ENCODE measurements at places on chromosomes 6 and 20.

GRCh38 chr6:82906489-82906888 lies 159.2 kb downstream of the UBE3D start:
- no peak for DNase-seq

- DNase-seq: no peak
These were observed 12.0 kb downstream of the LRRN4 start for GRCh38 chr20:6041808-6042265.

- no peak for DNase-seq
These were observed 80.8 kb upstream of the PHACTR1 start for GRCh38 chr6:12635813-12636212.

- no peak for DNase-seq
These were observed 59.5 kb upstream of the ARMH2 start for GRCh38 chr6:24858177-24858653.

- DNase-seq: no peak
These were observed 30.4 kb downstream of the SYNJ2 start for GRCh38 chr6:158011980-158012566.

GRCh38 chr6:158772851-158773371 lies 46.3 kb downstream of the EZR start:
- no peak for DNase-seq

DNA sequence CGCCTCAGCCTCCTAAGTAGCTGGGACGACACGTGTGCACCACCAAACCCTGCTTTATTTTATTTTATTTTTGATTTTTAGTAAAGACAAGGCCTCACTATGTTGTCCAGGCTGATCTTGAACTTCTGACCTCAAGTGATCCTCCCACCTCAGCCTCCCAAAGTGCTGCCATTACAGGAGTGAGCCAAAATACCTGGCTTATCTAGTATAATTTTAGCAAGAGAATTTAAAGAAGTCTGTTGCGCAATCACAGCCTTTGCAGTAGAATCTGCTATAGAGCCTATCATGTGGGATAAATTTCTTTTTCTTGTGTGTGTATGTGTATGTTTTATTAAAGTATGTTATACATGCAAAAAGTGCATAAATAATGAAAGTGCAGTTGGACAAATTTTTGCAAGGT lies 92.1 kb upstream of the ANKEF1 start:
- DNase-seq: no peak

- DNase-seq: no peak
These were observed 262.3 kb downstream of the ZNF217 start for GRCh38 chr20:53331151-53331973.

- DNase-seq: no peak
These were observed 57.9 kb upstream of the FOXO3 start for GRCh38 chr6:108502832-108503231.

GRCh38 chr6:155630085-155630484 lies 174.4 kb upstream of the NOX3 start:
- DNase-seq: no peak

GRCh38 chr6:125486881-125487280 lies 185.1 kb upstream of the HDDC2 start:
- DNase-seq: no peak

- DNase-seq: no peak
These were observed 100.2 kb downstream of the UST start for GRCh38 chr6:148846778-148847761.

- DNase-seq: peak; percentile 61
These were observed 8.2 kb upstream of the TBC1D7 start for GRCh38 chr6:13336553-13336952.

GRCh38 chr6:32970413-32971241 lies 2.2 kb downstream of the BRD2 start:
- peak; percentile 78 for DNase-seq

DNA sequence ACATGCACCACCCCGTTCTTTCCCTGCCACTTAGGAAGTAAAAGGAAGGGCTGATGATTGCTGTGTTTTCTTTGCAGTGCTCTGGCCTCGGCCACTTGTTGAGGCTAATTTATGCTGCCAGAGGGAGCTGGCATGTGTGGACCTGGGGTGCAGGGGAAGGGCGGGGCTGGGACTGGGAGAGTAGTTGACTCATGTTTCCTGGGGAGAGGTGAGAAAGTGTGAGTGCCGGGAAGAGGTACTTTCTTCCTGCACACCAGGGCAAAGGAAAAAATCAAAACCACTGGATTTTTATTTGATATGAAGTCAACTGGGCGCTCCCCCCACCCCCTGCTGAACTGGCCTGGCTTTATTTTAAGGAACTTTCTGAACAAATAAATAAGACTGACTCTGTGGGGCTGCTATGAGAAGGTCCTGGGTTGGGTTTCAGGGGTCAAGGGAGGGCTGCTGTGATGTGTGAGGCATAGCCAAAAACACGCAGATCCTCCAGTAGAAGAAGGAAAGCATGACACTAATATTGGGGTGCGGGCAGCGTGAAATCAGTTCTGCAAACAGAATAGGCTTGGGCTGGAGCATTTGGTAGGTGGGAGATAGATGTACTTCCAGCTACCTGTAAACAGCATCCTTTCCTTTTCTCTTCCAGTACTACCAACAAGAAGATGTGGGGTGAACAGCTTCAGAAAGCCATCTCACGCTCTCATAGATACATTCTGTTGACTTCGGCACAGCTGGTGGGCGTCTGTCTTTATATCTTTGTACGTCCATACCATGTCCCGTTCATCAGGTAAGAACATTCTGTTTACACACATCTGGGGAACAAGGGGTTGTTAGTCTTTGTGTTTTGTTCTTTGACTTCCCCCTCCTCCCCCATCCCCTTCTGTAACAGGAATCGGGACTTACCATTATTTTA lies 87.5 kb downstream of the SYNJ2 start:
- no peak for DNase-seq

GRCh38 chr6:37232430-37233017 lies 25.0 kb upstream of the TBC1D22B start:
- no peak for DNase-seq

GRCh38 chr20:24118441-24119175 lies 130.0 kb upstream of the GGTLC1 start:
- no peak for DNase-seq

DNA sequence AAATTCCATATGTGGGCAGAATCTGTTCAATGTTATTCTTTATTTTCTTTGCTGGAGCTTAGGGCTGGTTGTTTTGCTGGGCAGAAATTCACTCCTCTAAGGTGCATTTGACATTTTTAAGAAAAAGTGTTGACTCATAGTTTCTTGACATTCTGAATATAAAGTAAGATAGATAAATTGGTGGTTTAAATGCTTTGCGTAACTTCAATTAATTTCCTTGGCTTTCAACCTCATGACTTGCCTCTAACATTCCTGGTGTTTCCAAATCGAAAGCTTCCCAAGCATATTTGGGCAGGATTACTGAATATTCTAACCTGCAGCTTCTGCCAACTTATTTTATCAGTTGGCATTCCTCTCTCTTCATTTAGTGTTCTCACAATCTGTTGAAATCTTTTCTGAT lies 718.7 kb upstream of the ADGRB3 start:
- DNase-seq: no peak

DNA sequence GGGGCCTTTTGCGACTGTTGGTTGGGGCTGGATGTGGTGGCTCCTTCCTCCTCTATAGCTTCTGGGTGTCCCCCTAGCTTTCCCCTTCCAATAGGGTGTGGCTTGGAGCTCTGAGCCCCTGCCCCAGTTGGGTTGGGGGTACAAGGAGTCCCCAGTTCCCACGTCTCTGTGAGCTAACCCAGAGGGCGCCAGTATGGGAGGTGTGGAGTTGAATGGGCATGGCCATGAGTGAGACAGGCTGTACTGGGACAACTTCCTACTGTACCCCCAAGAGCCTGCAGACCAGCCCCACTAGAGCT lies 1.2 kb downstream of the C20orf204 start:
- no peak for DNase-seq

DNA sequence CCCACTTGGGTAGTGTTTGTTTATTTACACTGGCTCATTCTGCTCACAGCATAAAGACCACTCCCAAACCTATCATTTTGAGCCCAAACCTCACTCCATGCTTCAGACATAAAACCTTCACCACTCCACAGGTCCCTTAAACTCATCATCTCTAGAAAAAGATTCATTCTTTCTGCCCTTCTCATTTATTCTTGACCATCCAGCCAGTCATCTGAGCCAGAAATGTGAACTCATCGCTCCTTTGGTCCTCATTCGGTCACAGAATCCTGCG lies 12.4 kb downstream of the TPMT start:
- no peak for DNase-seq

GRCh38 chr6:105779110-105779509 lies 307.0 kb upstream of the PRDM1 start:
- DNase-seq: no peak

- no peak for DNase-seq
These were observed 58.9 kb upstream of the NAA20 start for GRCh38 chr20:19958219-19958618.

- peak; percentile 28 for DNase-seq
These were observed 16.1 kb upstream of the SLC17A3 start for GRCh38 chr6:25889877-25890853.

GRCh38 chr6:32462609-32463008 lies 22.9 kb downstream of the HLA-DRA start:
- DNase-seq: no peak

GRCh38 chr20:3105256-3106137 lies 21.0 kb upstream of the AVP start:
- DNase-seq: no peak

GRCh38 chr6:12008366-12009179 lies 3.5 kb upstream of the HIVEP1 start:
- peak; percentile 49 for DNase-seq

DNA sequence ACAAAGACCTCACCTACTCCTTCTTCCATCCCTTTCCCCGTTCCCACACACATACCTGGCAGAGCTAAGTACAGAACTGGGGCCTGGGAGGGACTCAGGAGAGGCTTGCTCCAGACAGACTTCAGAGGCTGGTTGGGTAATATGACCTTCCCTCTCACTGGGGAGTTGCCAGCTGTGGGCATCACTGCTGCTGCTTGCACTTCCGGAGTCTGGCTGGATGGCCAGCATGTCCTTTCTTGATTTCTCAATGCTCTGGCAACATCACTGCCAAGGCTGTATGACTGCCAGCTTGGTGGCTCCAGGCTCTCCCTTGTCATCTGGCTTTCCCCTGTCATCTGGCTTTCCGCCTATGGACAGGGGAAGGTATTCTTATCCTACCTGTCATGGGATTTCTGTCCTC lies 47.8 kb downstream of the CDH22 start:
- DNase-seq: no peak

DNA sequence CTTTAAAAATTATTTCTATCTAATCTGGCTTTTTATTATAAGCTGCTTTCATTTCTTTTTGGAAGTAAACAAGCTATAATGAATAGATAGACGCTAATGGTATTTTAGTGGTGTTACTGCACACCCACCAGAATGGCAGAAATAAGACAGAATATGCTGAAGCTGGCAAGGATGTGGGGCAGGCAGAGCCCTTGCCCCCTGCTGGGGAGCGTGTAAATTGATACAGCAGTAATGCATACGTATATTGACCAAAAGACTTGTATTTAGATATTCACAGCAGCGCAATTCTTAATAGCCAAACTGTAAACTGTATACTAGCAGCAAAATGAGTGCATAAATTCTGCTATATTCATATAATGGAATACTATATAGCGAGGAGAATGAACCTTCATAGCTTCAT lies 35.3 kb downstream of the TMEM181 start:
- no peak for DNase-seq

GRCh38 chr20:41738604-41739206 lies 120.5 kb upstream of the CHD6 start:
- peak; percentile 42 for DNase-seq

DNA sequence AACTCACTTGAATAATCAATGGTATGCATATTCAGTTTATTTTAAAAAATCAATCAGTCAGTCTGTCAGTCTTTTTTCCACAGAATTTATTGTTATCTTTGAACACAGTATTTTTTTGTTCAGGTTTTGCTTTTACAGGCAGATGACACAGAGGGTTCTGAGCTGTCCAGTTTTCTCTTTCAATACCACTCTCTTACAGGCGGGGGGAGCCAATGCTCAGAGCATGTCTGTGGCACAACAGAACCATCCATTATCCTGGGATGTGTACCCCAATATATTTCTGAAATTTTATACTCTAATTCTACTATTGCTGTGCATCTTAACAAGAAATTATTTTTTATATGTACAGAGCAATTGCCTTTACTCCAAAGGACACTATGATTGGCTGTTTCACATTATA lies 21.2 kb downstream of the ROS1 start:
- no peak for DNase-seq

DNA sequence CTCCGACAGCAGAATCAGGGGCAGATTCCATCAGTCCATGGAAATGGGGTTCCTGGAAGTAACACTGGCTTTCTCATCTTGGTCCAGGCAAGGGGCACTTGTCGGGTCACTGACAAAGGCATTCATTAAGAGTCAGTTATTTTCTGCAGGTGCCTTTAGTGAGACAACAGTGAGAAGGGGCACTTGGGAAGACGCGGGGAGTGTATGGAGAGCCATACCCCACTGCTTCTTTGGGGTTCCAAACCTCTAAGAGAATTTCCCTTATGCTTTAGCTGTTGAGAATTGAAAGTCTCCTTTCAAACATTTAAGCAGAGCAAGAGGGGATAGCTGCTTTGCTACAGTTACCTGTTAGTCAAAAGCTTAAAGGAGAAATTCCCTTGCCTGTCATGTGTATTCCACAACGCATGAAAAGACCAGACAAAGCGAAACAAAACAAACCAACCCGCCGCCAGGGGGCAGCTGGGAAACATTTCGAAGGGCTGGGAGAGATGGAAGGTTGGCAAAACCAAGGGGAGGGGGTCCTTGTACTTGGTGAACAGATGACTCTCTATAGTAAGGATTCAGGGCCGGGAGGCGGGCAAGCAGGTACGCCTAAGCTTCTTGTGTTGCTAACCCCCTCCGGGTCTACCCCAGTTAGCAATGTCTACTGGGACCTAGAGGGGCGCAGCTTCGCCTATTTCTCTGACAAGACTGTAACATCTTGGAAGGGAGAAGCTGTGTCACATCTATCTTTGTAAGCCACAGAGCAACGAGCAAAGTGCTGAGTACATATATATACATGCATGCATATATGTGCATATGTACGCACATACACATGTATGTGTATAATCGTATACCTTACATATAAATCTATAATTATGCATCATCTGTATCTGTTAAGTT lies 474.9 kb upstream of the AGPAT4 start:
- DNase-seq: peak; percentile 19

GRCh38 chr6:160735523-160735922 lies 33.5 kb downstream of the PLG start:
- no peak for DNase-seq

- no peak for DNase-seq
These were observed 39.8 kb upstream of the GLP1R start for GRCh38 chr6:39008737-39009136.
